ENCODE measurements at places on chromosomes 13 and 19.

DNA sequence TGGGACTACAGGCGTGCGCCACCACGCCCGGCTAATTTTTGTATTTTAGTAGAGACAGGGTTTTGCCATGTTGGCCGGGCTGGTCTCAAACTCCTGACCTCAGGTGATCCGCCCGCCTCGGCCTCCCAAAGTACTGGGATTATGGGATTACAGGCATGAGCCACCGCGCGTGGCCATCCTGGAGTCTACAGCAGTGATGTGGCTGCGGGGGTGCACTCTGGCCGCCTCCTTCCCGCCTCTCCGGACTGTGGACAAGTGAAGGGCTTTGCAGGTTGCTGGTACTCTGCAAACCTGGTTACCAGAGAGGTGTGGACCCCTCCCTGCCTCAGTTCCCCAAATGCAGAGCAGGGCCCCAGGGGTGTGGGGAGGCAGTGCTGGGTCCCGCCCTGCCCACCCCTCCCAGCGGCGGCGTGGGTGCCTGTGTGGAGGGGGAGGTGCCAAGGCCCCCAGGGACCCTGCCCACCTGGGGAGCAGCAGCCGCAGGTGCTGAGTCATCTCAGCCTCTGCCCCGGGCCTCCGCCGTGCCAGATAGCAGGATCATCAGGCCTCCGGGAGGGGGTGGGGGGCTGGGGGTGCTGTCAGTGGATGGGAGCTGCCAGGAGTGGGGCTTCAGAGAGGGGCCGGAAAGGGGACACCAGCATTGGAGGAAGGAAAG, 23.1 kb downstream of the ARID3A start:
- no peak for DNase-seq

DNA sequence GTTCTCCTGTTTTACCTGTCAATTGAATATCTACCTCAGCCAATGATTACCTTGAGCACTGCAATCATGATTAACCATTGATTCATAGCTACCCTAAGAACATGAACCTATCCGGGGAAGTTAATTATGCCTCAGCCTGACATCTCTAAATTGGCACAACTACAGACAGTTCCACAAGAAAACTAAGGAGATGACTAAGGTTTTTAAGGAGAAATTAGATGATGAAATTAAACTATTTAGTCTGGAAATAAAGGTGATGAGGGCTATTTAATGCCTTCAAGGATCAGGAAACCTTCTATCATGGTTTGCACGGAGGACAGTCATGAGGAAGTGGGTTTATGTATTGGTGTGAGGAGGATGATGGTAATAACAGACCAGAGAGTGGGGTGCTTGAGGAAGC, 203.4 kb downstream of the COL4A1 start:
- DNase-seq, result no peak

GRCh38 chr13:26957182-26957581, 196.6 kb upstream of the GPR12 start:
- peak; percentile 14 for DNase-seq

- no peak for DNase-seq
Observed at GRCh38 chr19:15396436-15396835, 16.8 kb upstream of the AKAP8 start.

DNA sequence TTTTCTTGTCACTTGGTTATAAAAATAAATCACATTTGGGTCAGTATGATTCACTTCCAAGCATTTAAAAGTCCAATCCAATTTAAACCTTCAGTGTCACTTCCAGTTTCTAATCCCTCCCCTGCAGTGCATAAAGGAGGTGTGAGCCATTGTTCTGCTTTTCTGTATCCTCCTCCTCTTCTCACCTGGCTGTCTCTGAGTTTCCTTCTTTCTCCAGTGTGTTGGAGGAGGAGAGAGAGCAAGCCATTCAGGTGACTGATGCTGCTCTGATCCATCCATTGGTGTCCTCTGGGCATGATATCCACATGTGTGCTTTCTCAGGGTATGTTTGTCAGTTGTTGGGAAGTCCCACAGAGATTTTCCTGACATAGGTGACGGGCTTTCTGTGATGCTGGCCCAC, 1.2 kb downstream of the NUDT15 start:
- peak; percentile 1 for DNase-seq

- DNase-seq, result no peak
Observed at GRCh38 chr13:69199664-69200063, 908.0 kb upstream of the ATXN8OS start.

GRCh38 chr13:24863748-24864540, 100.0 kb downstream of the RNF17 start:
- DNase-seq, result no peak

DNA sequence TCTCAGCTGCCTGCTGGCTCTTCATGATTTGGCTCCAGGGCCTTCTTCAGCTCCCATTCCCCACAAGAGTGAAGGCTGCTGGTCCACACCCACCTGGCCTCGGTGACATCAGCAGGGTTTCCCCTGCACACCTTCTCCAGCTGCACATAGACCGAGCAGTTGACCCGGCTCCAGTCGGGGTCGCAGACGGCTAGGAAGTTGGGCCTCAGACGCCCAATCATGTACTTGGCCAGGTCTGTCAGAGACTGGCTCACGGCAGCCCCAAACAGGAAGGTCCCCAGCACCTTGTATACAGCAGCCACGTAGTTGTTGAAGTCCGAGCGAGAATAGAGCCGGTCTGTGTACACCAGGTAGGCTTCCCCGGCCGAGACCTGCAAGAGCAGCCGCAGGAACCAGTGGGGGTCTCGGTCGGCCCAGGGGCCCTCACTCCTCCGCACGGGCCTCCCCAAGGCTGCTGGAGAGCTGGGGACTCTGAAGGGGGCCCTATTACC, 3.8 kb downstream of the PLPP2 start:
- no peak for DNase-seq

DNA sequence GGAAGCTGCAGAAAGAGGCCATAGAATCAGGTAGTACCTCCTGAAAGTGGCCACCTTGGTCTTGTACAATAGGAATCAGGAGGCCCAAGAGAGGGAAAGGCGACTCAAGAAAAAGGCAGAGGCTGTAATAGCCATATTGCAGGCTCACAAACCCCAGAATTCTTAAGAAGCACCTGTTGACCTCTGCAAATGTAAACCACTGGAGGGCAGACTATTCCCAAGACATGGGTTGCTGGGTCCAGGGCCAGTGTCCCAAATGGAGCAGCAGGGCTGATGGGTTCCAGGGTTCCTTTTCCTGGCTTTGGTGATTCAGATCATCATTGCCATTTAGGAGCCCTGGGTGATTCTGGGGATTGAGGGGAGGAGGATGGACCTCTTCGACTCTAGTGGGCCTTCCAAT, 167.6 kb downstream of the B3GLCT start:
- DNase-seq, result no peak
